ENCODE measurements at places on chromosomes 2 and 18.

DNA sequence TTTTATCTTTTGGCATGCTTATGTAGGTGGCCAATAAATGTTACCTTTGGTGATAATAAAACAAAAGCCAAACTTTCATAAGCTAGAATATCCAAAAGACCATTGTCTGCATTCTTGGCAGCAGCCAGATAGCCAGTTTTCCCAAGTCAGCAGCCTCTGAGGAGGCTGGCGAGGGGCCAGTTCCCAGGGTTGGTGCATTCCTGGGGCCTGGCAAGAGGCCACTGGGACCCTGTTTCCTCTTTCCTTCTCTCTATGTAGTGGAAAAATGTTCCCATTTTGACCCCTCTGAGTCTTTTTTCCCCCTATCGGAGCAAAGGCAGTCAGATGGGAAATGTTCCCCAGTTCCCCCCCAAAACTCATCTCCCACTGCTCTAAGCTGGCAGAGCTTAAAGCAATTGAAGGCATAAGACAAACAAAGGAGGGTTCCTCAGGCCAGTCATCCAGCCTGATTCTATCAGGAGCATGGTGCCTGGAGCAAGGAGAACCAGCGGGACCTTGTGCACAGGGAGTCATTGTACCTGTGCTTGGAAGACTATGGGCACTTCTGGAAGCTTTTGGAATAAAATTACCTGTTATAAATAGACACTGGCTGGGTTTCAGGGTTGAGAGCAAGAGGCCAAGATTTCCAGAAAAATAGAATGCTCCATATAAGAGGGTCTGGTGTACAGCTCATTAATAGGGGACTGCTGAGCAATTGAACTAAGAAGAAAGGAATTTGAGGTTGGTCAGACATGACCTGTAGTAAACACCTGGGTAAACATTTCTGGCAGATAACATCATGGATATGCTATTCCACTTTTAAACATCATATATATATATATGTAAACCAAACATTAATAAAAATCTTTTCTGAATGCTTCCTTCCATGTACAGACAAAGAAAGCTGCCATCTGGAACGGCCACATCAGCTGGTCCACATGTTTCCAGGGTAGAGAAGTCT lies 63.4 kb downstream of the NCKAP5 start:
- no peak for DNase-seq

DNA sequence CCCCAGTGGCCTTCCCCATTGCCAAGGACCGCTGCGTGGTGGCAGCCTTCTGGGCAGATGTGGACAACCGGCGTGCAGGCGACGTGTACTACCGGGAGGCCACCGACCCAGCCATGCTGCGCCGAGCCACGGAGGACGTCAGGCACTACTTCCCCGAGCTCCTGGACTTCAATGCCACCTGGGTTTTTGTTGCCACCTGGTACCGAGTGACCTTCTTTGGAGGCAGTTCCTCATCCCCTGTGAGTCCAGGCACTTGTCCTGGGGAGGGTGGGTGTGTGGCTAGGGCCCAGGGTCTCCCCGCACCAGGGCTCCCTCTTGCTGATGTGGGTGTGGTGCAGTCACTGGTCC lies 31.9 kb downstream of the SNED1 start:
- no peak for DNase-seq

- no peak for DNase-seq
Observed at GRCh38 chr2:197453914-197454398, 604 bp downstream of the COQ10B start.

- DNase-seq, result no peak
Observed at GRCh38 chr2:22215517-22215916, 1091.7 kb downstream of the TDRD15 start.

GRCh38 chr2:58893656-58894351 lies 652.7 kb upstream of the FANCL start:
- no peak for DNase-seq

DNA sequence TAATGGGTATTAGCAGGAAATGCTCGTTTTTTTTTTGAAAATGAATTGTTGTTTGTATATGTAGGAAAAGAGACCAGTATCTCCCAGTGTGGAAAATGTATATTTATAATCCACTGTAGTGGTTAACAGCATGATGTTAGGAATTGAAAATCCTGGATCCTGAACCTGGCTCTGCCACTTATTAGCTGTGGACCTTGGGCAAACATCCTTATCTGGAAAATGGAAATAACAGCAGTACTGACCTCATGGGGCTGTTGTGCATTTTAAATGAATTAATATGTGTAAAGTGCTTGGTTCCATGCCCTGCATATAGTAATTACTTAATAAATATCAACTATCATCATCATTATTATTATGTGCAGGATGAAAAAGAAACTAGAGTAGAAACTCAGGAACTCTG lies 251.3 kb downstream of the CDCA7 start:
- DNase-seq, result no peak

GRCh38 chr2:99845296-99845695 lies 297.1 kb downstream of the AFF3 start:
- DNase-seq, result no peak

GRCh38 chr2:230583581-230583980 lies 129.1 kb upstream of the CAB39 start:
- no peak for DNase-seq

Measured in stimulated activated CD8-positive, alpha-beta memory T cell treated with anti-CD3 and anti-CD28 coated beads, Interleukin-4, amount 100 ng/mL, for 1 hour (primary cell).